ENCODE measurements at places on chromosomes 1 and 21. TPM values are rescaled to one million over a fixed set of nuclear protein-coding genes. Genes with fewer than 3 reads are reported as not detected.

Gene NUCKS1
- total RNA-seq: 188 TPM

GRCh38 chr1:244087611-244088010 is 36.5 kb downstream of the ZBTB18 start:
- H3K27ac ChIP-seq: no peak overlapping the region
- H3K36me3 ChIP-seq: no peaks in the 10 kb centered on the region
- no peak for DNase-seq
- peaks cover 18% of the 10 kb centered on the region for H3K27me3 ChIP-seq
- no peaks in the 10 kb centered on the region for H3K4me1 ChIP-seq
- H3K4me3 ChIP-seq: no peak overlapping the region

DNA sequence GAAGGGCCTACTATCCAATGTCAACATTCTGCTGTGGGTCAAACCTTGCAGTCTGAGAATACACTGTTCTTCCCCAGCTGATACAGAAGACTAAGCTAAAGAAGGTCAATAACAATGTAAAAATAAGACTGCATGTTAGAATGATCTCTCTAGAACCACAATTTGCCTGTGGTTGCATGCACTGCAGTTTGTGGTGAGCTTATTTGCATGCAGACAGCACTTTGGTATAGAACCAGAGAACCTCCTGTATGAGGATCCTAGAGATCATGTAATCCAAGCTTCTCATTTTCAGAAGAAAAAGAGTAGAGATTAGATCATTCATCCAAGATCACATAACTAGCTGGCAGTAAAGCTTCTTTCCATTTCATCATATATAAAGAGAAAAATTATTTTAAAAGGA is 15.8 kb downstream of the SYNJ1 start:
- no peaks in the 10 kb centered on the region for H3K27me3 ChIP-seq
- no peak overlapping the region for H3K27ac ChIP-seq
- H3K4me1 ChIP-seq: peaks cover 15% of the 10 kb centered on the region
- peak overlapping the region; percentile 24 for H3K4me3 ChIP-seq
- peaks cover 20% of the 10 kb centered on the region for H3K36me3 ChIP-seq

GRCh38 chr1:46484783-46485490 is 4.7 kb upstream of the DMBX1 start:
- no peak overlapping the region for H3K4me3 ChIP-seq
- DNase-seq: no peak
- H3K27me3 ChIP-seq: peaks cover 79% of the 10 kb centered on the region
- H3K4me1 ChIP-seq: peaks cover 10% of the 10 kb centered on the region
- peaks cover 5% of the 10 kb centered on the region for H3K36me3 ChIP-seq

DNA sequence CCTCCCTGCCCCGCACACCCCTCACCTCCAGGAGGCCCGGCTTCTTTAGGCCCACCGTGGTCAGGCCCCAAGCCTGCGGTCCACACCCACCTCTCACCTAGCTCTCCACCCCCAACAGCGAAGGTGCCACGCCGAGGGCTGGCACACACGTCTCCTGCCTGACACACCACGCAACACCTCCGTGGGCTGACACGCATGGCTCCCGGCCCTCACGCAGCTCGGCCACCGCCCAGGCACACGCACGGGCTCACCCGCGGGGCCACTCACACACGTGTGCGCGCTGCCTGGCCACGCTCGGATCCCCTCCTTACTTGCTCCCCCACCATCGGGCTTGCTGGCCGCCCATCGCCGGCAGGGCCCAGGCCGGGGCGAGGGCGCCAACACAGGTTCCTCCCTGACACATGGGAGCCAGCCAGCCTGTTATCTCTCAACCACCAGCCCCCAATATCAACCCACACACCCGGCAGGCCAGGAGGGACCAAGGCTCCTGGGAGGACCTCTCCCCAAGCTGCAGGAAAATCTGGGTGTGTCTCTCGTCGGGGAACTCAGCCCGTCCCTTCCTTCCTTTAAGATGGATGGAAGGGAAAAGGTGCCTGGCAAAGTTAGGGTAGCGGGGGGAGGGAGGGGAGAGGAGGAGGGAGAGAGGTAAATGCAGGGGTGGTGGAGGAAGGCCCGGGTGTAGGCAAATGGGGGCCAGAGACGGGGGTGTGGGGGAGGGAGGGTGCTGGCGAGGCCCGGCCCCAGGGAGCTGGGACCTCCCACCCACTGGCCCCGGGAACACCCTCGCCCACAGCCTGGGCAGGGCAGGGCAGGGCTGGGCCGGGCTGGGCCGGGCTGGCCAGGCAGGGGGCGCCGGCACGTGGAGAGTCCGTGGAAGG is 546 bp downstream of the ELOVL1 start:
- peak overlapping the region; percentile 100 for H3K4me3 ChIP-seq
- DNase-seq: peak; percentile 74
- peak overlapping the region; percentile 90 for H3K27ac ChIP-seq
- H3K4me1 ChIP-seq: peaks cover 32% of the 10 kb centered on the region
- peaks cover 43% of the 10 kb centered on the region for H3K36me3 ChIP-seq
- no peaks in the 10 kb centered on the region for H3K27me3 ChIP-seq
